ENCODE measurements at places on chromosomes 12 and 14.

- DNase-seq, result no peak
Observed at GRCh38 chr12:94112121-94112520, 36.3 kb upstream of the PLXNC1 start.

GRCh38 chr12:84336231-84336630 lies 576.4 kb downstream of the SLC6A15 start:
- DNase-seq, result no peak

DNA sequence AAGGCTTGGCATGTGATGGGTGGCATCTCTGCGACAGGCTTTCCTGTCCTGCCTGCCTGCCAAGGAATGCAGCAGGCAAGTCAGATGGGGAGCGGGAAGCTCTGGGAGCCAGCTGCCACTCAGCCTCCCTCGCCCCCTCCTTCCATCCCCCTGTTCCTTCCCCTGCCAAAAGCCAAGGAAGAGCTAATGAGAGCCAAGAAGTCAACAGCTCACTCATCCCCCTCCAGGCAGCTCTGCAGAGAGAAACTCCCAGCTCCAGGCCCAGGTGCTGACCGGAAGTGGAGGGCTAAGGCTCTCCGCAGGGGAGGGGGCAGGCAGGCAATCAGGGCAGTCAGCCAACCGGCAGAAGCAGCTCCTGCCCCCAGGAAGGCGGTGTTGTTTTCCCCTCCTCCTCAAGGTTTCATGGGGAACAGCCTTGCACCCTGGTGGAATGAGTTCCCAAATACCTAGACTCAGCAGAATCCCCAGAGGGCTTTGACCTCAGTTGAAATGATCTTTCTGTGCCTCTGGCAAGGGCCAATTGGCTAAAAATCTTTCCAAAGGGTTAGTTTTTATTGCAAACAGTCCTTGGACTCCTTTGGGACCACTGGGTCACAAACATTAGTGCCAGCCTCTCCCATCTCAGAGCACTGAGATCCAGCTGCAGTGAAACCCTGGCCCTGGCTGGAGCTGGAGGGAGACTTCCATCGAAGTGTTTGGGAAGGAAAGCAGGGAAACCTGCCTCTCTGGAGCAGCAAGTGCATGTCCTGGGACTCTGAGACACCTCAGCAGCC lies 349.1 kb downstream of the DPF3 start:
- no peak for DNase-seq

DNA sequence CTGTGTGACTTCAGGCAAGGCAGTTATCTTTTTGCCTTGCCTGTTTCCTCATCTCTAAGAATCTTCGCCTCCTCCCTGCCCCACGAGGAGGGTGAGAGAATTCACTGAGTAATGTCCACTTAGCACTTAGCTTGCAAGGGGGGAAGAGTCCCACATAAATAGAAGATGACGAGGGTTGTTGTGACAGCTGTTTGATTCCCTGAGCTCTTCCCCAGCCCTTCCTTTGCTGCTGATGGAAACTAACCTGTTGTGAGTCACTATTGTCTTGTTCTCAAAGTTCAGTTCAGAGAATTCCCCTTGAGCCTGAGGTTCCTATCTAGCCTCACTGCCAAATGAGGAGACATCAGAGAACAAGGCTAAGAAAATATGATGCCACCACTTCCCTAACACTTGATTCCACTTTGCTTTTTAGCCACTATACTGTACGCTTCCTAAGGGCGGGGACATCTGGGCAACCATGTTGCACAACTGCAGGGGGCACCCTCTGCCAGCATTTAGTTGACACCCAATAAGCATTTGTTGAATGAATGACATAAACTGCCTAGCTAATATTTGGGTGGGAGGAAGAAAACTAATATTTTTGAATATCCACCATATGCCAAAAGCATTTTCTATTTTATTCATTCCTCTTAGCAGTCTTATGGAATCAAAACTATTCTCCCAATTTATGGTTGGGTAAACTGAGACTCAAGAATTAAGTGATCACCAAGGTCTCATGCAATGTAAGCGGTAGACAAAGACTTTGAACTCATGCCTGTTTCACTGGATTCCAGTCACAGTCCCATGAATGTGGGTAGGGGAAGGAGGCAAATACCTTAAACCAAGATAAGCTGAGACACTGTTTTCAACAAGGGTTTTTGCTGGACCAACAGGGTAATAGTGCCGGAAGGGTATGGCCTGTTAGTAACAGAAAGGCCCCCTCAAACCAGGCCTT lies 77.6 kb downstream of the ZFP36L1 start:
- DNase-seq, result no peak

- DNase-seq, result no peak
Observed at GRCh38 chr12:29149691-29150281, 708 bp downstream of the FAR2 start.

GRCh38 chr12:14993117-14993516 lies 20.3 kb downstream of the PDE6H start:
- DNase-seq, result no peak

GRCh38 chr14:39680777-39681176 lies 248.5 kb upstream of the FBXO33 start:
- peak; percentile 51 for DNase-seq

- DNase-seq, result peak; percentile 77
Observed at GRCh38 chr14:101075025-101075800, 171.7 kb upstream of the RTL1 start.
